ENCODE measurements at places on chromosomes 2 and 18.

DNA sequence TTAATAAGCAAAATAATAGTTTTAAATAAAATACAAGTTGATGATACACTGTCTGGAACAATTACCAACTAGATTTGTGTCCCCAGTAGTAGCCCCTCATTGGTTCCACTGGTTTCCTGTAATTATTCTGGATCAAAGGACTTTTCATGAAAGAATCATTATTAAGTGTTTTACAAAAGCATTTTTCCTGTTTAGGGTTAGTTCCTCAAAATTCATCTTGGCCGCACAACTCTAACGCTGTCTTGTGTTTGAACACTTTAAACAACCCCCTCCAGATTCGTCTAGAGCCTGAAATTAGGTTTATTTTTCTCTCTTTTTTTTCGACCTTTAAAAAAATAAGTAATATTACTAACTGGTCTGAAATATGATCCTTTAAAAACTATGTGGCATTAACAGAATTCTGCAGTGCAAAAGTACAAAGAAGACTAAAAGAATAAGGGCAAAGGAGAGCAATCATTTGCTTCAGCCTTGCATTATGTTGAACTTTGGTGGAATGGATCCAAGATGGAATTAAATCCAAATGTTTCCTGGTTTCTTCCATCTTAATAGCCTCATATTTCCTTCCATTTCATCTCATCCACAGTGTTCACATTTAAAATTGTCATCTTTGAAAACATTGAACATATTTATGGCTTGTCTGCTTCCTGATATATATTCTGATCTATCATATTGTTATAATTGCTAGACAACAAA is 678.4 kb downstream of the IRS1 start:
- DNase-seq, result no peak

DNA sequence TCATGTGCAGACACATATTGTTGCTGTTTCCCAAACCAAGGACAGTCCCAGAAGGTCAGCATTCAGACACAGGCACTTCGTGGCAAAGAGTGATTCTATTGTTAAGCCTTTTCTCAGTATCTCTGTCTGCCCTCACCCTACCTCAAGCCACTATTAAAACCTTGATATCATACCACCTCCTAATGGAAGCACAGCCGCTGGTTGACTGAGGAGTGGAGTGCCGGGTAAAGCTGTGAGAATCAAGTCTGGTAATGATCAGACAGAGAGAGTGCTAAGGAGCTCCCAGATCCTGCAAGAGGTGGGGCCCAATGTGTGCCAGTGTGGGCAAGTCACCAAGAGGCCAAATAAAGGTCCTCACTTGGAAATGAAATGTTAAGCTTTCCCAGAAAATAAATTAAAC is 819.5 kb downstream of the BCL11A start:
- DNase-seq, result no peak

GRCh38 chr2:12167525-12168317 is 421.3 kb downstream of the LPIN1 start:
- DNase-seq, result no peak

DNA sequence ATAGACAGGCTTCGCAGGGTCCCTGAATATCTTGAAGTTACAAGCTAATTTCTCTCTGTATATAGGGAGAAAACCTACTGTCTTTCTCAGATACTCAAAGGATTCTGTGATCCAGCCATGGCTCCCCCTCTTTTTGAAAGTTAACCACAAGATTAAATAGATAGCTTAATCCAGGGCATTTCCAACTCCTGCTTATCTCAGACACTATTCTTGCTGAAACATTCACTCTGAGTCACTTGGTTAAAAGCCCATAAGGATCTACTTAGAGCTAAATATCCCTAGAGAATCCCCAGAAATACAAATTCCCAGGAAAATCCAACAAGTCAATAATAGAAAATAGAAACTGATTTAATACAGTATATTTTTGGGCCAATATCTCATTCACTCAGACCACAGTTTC is 179.1 kb upstream of the LYPD1 start:
- DNase-seq, result no peak

- DNase-seq, result no peak
These were observed 62.6 kb downstream of the CTAGE1 start for GRCh38 chr18:22355069-22355468.

- no peak for DNase-seq
These were observed 1153.3 kb upstream of the TMEFF2 start for GRCh38 chr2:193348055-193348454.

GRCh38 chr2:36809069-36809445 is 112.5 kb downstream of the VIT start:
- no peak for DNase-seq

GRCh38 chr18:79523206-79523735 is 127.5 kb downstream of the NFATC1 start:
- no peak for DNase-seq

GRCh38 chr18:13375302-13376255 is 157.0 kb downstream of the LDLRAD4 start:
- no peak for DNase-seq

GRCh38 chr2:209358992-209359391 is 64.9 kb upstream of the MAP2 start:
- no peak for DNase-seq

DNA sequence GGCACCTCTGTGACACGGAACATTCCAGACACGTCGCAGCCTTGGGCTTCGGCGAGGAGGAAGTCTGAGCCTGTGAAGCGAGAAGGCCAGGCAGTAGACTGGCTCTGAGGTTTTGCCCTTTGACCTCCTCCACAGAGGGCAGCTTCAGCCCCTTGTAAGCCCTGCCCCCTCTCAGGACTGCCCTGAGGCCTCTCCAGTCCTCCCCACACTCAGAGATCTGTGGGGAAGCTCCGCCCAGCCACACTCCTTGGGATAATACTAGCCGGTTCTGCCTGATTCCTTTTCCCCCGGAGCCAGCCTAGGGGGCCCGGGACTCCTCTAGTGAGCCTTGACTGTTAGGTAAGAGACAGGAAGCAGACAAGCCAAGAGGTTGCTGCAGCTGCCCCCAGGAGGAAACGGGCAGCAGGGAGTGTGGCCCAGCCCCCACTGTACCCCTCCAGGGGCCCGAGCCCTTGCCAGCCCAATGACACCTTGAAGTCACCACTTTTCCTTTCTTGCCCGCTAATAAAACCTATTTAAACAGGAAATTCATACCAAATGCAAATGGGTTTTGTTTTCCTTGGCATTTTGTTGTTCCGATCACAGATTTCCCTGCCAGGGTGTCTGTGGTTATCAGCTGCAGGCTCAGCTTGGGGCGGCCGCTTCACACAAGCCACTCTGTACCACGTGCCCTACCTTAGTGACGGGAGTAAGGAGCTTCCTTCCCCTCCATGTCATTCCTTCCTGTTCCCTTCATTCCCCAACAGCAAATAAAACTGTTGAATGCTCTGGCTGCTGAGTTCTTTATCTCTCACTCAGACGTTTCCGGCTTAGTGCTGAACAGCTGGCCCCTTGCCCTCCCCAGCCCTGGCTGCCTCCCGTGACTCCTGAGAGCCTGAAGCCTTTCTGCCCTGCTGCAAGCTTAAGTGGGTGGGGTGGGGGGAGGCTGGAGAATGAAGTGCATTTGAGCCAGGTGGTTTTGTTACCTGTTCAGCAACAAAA is 124.7 kb downstream of the CABLES1 start:
- DNase-seq, result peak; percentile 93

DNA sequence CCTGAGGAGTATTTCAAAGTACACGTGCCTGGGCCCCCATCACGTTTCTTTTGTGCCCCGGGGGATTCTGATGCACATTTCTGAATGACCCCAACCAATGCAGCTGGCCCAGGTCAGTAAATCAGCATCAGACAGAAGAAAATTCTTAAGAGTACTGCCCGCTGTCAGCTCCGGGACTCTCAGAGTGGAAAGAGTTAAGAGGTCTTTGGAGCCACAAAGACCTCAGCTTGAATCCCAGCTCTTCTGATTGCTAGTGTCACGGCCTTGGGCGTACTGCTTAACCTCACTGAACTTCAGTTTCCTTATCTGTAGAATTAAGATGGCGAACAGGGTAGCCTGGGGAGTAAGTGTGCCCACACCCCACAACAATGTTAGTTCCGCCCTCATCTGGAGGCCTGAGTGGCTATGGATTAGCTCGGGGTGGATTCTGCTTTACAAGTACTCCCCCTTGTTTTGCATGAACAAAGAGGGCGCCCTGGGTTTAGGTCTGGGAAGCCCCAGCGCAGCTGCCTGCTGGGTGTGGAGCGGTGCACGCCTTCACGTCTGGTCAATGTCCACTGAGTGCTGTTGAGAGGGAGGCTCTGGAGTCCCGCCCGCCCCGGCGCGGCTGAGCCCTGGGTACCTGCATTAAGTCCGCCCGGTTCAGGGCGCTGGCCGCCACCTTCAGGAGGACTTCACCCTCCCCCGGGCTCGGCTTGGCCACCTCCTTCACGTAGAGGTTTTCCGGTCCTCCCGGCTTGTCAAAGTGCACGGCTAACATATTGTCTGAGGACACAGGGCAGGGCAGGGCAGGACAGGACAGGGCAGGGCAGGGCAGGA is 858 bp downstream of the TP53I3 start:
- DNase-seq, result peak; percentile 80

GRCh38 chr18:69752737-69753380 is 194.8 kb downstream of the CD226 start:
- DNase-seq, result no peak

GRCh38 chr2:10792001-10792634 is 20.5 kb downstream of the PDIA6 start:
- DNase-seq, result no peak

DNA sequence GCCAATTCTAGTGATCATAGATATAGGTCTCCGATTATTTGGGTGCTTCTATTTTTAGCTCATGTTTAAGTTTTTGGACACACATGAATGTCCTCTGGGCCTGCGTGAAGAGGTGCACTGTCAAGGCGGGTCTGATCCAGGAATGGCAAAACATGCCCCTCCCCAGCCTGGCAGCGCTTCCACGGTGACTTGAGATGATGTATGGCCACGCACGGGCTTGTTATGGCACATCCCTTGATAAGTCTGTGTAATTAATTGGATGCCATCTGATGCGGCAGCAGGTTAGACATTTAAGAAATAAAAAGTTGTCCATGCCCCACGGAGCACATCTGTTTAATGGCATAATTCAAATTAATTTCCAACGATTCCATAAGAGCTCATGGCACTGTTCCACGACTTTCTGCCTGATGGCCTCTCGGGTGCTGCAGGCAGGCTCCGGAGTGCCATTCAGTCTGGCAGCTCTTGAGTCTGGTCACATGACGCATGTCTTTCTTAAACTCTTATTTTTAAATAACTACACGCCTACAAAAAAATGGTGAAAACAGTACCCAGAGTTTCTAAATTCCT is 151.4 kb downstream of the ACKR3 start:
- peak; percentile 98 for DNase-seq

- no peak for DNase-seq
These were observed 364.5 kb upstream of the RGPD4 start for GRCh38 chr2:107462181-107462580.
